ENCODE measurements at places on chromosomes 7 and 10.

GRCh38 chr7:26061678-26062603 lies 90.1 kb upstream of the NFE2L3 start:
- DNase-seq, result peak; percentile 63

DNA sequence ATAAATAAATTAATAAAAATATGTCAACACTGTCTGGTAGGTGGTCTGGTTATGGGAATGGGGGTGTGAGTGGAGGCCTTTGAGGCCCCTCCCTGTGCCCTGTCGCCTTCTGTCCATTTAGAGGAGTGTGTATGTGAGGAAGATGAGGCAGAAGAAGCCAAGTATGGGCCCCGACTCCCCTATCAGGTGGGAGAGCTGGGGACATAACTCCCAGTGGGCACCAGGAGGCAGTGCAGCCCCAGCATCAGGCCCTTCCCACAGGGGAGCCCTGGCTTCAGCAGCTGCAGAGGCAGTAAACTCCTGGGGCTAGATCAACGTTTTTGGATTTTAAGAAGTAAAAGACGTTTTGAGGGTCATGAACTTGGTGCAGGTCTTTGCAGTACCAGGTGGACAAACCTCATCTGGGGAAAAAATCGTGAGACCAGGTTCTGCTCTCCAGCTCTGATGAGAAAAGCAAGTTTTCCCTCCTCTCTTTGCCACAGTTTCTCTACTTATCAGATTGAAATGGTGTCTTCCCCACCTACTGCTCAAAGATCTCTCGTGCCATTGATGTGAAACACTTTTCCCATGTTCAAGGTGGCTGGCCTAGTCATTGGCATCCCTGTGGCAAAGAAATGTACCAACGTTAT lies 167.8 kb upstream of the EEPD1 start:
- peak; percentile 71 for DNase-seq

DNA sequence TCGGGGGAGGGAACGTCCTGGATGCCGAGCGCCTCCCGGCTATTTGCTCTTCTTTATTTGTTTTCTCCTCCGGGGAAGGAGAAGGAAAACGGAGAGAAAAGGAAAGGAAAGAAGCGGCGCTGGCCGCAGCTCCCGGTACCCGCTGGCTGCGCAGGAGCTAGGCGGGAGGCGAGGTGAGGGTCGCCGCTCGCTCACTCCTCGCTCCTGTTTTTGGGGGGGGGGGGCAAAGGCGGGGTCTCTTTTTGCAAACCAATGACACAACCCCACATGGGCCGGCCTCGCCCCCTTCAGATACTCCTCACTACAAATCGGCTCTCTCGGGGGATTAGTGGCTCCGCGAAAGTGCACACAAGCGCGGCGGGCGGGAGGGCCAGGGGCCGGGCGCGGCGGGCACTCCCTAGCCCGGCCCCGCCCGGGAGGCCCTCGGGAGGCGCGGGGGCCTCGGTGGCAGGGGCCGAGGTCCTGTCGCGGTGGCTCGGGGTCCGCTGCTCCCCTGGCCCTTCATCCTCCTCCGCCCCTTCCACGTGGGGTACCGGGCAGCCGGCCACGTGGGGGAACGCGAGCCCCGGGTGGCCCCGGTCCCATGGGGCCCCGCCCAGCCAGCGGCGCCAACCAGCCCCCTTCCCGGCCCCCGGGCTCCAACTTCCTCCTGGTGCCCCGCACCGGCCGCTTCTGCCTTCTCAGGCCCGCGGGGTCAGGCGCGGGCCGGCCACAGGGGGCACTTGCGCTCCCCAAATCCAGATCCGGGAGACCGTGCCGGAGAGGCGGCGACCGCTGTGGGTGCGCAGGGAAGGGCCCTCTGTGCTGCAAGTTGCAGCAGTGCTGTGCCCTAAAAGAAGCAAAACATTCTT lies 718 bp upstream of the CTBP2 start:
- DNase-seq, result no peak

DNA sequence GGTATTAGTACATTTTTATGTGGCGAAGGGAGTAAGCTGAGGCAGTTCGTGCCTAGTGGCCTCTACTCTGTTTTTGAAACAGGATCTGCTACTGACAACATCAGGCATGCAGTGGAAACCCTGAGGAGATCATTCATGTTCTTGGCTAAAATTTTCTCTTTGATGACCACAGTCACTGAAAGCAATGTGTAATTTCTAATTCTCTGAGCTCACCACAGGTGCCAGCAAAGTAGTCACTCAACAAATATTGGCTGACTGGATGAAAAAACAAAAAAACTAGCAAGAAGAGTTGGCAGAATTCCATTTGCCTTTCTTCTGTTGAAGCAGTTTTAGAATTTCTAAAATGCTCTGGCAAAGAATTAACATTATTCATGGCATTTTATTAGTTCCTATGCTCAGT lies 176.5 kb upstream of the KCTD7 start:
- DNase-seq, result no peak

DNA sequence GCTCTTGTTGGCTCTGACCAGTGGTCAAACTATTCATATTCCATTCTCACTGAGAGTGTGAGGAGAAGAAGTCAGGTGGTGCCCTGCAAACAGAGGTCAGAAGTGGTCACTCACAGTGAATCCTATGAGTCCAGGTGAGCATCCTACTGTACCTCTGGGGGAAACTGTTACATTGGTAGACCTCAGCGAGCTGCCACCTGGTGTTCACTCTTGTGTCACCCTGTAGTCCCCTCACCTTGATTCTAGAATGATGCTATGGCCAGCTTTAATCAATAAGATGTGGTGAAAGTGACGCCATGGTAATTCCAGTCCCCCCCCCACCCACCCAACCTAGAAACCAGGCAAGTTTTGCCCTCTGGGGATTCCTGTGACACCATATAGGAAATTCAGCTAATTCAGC lies 1.2 kb upstream of the AMPH start:
- no peak for DNase-seq

GRCh38 chr7:156735851-156736250 lies 95.3 kb downstream of the RNF32 start:
- no peak for DNase-seq

DNA sequence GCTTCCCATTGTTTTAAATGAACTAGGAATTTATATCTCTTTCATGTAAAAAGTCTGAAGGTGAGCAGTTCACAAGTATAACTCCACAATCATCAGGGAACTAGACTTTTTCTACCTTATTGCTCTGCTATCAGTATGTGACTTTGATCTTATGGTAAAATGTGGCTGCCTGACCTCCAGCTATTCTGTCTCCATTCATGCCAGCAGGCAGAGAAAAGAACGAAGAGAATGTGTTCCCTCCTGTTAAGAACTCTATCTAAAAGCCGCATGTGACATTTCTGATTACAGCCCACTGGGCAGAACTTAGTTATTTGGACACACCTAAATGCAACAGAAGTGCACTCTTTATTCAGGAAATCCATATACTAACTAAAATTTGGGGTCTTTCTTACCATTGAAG lies 102.8 kb upstream of the MBL2 start:
- no peak for DNase-seq

GRCh38 chr7:18336626-18337025 lies 158.9 kb upstream of the HDAC9 start:
- DNase-seq, result no peak

GRCh38 chr7:82057476-82057875 lies 287.6 kb upstream of the HGF start:
- no peak for DNase-seq

DNA sequence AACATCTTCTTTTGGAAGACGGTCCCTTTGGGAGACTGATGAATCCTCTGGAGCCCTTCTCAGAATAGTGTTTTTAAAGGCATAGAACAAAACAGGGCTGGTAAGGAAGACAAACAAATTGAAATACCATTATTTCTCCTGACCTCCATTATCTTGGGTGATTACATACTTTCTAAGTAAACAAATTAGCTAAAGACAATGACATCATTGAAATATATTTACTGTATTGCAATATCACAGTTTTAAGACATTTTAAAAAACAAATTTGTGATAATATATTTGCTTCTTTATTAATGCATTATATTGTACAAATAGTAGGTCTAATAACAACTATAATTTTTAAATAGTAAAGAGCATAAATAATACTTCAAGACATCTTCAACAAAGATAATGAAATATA lies 152.2 kb upstream of the CDK1 start:
- DNase-seq, result no peak

GRCh38 chr7:91397612-91398011 lies 133.4 kb downstream of the FZD1 start:
- no peak for DNase-seq

DNA sequence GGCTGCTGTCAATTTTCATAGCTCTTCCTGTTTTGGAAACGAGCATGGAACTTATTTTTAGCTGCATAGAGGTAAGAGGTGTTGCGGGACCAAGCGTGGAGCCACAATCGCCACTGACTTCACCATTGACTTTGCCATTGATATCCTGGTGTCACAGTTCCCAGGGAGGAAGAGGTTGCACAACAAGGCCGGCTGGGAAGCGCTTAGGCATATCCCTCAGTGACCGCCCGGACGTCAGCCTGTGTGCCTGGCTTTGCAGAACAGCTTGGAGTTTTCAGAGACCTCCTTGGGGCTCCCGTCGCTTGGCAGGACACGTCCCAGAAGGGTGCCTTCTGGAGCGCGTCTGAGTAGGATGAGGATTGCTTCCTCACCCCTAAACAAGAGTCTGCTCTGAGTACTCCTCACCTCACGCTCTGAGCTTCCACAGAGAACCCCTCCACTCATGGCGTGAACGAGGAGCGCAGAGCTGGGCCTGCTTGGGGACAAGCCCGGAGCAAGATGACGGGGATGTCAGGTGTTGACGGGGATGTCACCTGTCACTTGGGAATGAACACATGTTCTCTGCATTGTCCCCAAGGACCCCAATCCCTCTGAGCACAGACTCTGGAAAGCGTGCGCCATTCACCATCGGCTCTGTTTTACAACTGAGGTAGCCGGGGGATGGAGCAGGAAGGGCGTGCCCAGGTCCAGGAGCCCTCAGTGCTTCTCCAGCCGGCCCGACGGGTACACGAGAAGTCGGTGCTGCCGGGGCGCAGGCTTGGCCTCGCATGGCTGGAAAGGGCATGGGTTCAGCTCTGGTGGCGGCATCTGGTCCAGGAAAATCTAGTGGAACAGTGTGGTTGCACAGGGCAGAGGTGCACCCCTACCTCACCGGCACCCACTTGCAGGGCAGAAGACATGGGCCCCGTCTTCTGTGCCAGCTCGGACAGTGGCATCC lies 192.3 kb upstream of the SHH start:
- DNase-seq, result no peak

- no peak for DNase-seq
Observed at GRCh38 chr10:5615316-5615715, 51.1 kb downstream of the ASB13 start.

- no peak for DNase-seq
Observed at GRCh38 chr7:7051206-7051877, 131.0 kb upstream of the C1GALT1 start.

- DNase-seq, result no peak
Observed at GRCh38 chr10:48461623-48462481, 143.0 kb downstream of the ARHGAP22 start.

GRCh38 chr7:82376739-82377138 lies 66.8 kb downstream of the CACNA2D1 start:
- no peak for DNase-seq

GRCh38 chr10:27699776-27700175 lies 45.8 kb downstream of the MKX start:
- DNase-seq, result no peak

DNA sequence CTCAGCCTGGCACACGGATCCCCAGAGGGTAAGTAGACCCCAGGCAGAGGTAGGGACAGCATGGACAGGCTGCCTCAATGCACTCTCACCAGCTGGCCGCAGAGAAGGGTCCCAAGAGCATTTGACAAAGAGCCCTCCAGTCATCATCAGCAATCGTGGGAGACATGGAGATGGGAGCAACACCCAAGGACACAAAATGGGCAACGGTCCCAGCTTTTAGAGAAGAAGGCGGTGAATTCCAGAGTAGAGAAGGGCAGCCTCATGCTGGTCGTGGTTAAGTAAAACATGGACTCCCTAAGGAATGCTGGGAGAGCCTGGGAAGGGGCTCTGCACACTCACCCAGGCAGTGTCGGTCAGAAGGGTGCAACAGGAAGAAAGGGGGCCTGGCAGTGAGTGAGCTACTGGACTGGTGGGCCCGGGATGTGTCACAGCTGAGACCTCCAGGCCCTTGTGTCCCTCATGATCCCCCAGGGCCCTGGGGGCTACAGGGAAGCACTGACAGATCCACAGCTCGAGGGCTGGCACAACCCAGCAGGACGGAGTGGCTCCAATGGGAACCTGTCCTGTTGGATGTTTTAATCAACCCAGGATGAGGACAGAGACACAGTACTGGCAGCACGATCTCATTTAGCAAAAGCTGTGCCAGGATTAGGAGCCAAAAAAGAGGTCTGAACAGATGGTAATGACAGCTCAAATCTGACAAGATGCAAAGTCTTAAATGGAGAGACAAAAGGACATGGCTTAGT lies 147.1 kb downstream of the NEURL1 start:
- DNase-seq, result no peak

GRCh38 chr7:113209449-113210203 lies 91.3 kb upstream of the SMIM30 start:
- DNase-seq, result no peak

- no peak for DNase-seq
Observed at GRCh38 chr7:152103066-152103465, 77.6 kb downstream of the GALNT11 start.

GRCh38 chr7:92634924-92635519 lies 44.8 kb upstream of the FAM133B start:
- peak; percentile 3 for DNase-seq

- no peak for DNase-seq
Observed at GRCh38 chr7:131640686-131641085, 84.3 kb upstream of the PODXL start.

DNA sequence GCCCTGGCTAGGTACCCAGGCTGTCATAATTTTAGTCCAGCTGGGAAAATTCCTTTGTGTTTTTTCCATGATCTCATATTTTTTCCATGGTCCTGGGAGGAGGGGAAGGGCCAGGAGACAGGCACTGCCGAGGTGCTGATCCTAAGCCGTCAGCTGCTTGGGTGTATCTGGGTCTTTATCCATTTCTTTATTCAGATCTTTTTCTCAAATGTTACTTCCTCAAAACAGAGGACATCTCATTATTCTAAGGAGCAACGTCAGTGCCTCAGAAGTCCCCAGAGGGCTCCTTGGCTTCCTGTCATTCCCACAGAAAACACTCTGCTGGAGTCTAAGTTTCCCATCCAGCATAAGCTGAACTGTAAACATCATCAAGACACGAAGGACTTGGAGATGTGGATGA lies 2.8 kb upstream of the OR6V1 start:
- DNase-seq, result no peak

DNA sequence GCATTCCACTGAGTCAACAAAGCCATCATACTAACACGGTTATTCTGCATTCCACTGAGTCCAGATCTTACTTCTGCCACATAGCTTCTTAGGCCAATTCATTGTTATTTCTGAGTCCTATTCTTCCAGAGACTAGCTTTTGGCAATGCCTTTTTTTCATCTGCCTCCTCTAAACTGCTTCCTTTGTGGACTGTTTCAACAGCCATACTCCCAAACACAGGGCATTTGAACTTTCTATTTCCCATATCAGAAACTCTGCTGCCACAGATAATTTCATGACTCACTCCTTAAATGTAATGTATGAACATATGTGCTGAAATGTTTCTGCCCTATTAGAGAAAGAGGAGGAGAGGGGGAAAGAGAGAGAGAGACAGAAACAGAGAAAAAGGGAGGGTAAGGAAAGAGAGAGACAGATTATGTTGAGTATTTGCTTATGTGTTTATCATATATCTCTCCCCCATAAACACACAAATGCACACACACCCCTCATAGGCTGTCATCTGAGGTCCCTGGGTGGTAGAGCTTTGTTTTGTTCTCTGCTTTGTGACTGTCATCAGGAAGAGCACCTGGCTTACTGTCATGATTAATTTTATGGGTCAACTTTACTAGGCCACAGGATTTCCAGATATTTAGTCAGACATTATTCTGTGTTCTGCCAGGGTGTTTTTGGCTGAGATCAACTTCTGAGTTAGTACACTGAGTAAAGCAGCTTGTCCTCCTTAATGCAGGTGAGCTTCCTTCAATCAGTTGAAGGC lies 308.0 kb upstream of the KCND2 start:
- DNase-seq, result no peak
